CD4-positive, alpha-beta T cell treated with Interleukin-4 for 4 hours (primary cell): ENCODE measurements at places on chromosomes 13 and 19.

GRCh38 chr13:79462895-79463294 is 18.1 kb upstream of the NDFIP2 start:
- DNase-seq, result no peak

DNA sequence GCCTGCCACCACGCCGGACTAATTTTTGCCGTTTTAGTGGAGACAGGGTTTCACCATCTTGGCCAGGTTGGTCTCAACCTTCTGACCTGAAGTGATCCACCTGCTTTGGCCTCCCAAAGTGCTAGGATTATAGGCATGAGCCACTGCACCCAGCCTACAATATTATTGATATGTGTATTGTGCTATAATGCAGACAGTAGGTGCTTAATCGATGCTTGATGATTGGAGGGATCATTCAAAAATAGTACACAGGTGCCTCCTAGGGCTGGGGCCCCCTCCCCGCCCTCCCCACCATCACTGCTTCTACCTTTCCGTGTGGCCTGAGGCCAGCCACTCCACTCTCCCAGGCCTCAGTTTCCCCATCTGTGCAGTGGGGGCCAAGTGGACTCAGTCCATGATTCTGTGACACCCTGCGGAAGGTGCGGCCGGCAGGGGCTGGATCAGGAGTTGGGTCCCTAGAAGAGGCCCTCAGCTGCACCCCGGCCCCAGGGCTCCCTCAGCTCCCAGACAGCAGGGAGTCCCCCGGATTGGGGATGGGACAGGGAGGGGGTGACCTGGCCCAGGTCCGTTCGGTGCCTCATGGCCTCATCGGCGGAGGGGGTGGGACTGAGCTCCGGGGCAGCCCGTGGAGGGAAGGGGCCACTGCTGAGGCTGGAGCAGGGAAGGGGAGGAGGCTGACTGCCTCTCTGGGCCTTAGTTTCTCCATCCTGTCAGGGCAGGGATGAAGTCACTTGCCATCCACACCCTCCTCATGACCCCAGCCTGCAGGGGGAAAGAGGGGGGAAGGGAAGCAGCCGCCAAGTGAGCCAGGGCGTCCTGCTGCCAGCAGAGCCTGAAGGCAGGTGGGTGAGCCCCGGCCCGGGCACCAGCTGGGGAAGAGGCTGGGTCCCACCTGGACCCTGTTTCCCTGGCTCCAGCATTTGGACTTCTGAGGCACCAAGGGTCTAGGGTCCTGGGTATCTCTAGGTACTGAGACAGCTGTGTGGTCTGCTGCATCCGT is 1.2 kb downstream of the ADAMTSL5 start:
- DNase-seq, result no peak

DNA sequence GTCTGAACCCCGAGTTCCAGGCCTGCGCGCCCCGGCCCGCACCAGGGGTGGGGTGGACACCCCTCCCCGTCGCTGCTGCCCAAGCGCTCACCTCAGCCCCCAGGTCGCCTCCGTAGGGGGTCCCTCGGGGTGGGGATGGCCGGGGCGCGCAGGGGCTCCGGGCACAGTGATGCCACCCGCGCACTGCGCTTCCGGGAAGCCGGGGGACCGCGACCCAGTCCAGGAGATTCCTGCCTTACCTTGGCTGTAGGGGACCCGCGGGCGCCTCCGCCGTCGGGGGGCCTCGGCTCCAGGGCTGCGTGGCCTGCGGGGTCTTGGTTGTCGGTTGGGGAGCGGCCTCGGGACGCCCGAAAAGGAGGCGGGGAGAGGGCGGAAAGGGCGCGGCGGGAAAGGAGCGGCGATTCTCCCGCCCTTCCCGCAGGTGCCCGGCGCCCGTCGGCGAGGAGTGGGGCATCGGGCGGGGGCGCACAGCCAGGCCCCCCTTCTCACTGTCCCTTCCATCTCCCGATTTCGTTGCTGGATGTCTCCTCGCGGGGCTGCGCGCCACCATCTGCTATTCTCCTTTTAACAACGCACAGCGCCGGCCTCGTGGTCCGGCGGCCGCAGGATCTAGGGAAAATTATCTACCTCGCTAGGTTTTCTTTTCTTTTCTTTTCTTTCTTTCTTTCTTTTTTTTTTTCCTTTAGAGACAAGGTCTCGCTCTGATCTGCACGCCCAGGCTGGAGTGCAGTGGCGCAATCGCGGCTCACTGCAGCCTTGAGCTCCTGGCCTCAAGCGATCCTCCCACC is at the start of gene KEAP1:
TSS of gene KEAP1 (minus strand) at position 355 of the 788 bp plus-strand sequence. CDS start 3,323 bp downstream, outside the sequence.
- no peak for DNase-seq

DNA sequence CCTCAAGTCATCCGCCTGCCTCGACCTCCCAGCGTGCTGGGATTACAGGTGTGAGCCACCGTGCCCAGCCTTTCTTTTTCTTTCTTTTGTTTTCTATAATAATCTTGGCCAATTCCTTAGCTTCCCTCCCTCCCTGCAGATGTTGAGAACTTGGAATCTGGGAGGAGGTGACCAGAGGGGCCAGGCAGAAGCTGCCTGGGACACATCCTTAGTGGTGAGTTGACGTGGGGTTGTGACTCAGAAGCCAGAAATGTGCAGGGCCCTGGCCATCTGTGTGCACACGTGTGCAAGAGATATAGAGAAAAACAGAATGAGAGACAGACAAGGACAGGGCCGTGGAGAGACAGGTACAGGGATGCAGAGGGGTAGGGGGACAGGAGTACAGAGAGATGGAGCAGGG is 154.3 kb downstream of the SIPA1L3 start:
- DNase-seq, result no peak

DNA sequence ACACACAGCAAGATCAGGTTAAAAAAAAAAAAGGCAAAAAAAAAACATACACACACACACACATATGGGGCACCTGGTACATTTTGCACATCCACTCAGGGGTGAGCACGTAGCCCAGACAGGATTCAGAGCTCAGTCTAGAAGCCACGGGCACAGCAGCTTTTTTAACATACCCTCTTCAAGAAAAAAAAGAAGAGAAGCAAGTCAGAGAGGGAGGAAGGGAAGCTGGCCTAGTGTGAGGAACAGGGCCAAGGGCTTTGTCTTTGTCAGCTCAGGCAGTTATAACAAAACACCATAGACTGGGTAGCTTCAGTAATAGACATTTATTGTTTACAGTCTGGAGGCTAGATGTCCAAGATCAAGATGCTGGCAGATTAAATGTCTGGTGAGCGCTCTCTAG is 2.3 kb upstream of the TPM4 start:
- no peak for DNase-seq

DNA sequence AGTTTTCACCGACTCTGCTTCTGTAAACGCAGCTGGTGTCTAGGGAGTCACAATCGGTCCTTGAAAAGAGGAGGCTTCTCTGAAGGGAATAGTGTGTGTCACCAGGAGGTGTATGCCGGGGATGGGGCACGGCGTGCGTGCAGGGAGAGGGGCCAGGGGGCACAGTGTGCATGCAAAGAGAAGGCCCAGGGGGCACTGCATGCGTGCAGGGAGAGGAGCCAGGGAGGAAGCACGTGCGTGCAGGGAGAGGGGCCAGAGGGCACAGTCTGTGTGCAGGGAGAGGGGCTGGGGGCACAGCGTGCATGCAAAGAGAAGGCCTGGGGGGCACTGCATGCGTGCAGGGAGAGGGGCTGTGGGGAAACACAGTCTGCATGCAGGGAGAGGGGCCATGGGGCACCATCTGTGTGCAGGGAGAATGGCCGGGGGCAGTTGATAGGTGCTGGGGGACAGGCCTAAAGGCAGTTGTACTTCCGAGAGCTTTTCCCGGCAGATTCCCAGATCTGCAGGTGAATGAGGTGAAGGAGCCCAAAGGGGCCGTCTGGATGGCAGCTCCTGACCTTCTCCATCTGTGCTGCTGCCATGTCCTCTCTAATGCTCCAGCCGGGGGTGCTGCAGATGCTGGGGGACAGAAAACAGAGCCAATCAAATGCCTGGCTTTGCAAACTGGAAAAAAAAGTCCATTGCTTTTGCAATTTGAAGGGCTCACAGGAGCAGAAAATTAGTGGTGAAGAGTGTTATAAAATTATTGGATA is 36.4 kb downstream of the ATP11A start:
- DNase-seq, result no peak

DNA sequence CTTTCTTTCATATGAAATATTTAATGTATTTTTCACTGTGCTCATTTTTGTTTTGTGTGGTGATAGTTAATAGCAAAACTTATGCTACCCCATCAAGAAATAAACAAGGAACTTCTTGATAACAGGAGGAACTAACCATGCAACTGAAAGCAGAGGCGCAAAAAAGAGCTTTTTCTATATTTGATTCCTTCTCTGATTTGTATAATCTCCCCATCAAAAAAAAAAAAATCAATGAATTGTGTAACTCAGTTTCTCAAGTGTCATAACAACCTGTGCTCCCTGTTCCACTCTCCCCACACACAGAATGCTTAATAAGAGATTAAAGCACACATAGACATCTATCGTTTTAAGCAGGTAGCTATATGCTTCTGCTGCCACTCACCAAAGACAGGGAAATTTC is 67.3 kb upstream of the MED4 start:
- no peak for DNase-seq

GRCh38 chr13:104855581-104855980 is 1679.9 kb downstream of the EFNB2 start:
- DNase-seq, result no peak

GRCh38 chr13:106354961-106355360 is 180.5 kb downstream of the EFNB2 start:
- DNase-seq, result no peak

DNA sequence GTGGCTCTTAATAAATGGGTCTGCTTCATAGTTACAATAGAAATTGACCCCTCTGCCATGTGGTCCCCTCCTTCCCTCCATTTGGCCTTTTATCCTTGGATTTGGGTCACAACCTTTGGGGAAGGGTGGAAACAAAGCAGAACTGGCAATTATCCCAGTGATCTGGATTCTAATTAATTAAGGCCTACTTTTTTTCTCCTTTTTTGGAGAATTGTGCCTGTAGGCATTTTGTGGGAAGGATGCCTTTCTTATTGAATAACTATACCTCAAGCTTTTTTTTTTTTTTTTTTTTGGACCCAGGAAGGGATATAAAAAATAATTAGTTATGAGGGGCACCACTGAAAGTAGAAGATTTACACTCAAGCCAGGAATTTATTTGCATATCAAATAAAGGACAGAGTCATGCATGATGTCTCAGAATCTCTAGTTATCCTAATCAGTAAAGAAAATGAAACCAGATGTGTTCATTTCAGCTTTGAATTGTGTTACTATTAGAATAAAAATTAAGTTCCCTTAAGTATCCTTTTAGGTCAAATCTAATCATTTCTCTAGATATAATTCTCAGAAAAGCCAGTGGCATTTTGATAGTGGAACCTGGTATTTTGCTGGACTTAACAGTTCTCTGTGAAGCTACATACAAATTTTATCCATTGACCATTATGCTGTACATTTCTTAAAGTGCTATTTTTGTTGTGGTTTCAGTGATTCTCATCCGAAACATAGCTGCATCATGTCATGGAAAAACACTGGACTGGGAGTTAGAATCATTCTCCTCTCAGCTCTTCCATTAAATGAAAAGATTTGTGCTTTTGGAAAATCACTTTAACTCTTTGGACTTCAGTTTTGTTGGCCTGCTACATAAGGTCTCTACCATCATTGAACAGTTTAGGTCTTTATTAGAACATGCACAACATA is 129.3 kb downstream of the KCNRG start:
- DNase-seq, result no peak

DNA sequence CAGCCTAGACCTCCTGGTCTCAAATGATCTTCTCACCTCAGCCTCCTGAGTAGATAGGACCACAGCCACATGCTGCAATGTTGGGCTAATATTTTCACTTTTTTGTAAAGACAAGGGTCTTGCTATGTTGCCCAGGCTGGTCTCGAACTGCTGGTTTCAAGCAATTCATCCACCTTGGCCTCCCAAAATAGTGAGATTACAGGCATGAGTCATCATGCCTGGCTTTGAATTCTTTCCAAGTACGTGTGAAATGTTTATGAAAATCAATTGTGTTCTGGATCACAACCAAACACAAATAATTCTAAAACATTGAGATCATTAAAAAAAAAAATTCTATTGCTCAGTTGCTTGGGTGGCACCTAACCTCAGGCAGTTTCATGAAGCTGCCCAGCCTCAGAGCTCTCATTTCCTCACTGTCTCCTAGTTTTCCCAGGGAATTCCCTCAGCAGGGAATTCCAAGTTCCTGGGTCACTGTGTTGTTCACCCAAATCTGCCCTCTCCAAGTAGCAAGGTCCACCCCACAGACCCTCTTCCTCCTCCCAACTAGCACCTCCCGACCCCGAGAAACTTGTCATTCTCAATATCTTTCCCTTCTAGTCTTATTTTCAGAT is 44.8 kb downstream of the ING1 start:
- no peak for DNase-seq
